ENCODE measurements at places on chromosomes 6 and 20.

GRCh38 chr6:126461045-126461444 lies 121.1 kb downstream of the CENPW start:
- no peak for DNase-seq

GRCh38 chr6:97969065-97969464 lies 686.0 kb upstream of the MMS22L start:
- no peak for DNase-seq

DNA sequence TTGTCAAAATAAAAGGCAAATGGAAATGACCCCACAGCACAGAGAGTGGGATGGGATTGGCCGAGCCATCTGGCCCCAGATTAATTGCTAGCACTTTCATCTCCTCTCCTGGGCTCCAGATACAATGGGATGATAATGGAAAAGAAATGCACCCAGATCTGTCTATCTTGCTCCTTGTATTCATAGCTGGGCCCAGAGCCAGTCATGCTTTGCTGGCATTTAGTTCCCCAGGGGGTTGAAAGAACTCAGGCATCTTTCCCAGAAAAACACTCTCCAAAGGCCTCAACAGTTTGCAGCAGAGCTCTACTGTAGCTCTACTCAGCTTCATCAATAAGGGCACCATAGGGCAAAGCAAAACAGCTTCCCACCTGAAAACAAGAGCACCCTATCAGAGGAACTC lies 116.0 kb upstream of the FOXA2 start:
- no peak for DNase-seq

GRCh38 chr6:99346595-99346994 lies 2.9 kb downstream of the FAXC start:
- no peak for DNase-seq

DNA sequence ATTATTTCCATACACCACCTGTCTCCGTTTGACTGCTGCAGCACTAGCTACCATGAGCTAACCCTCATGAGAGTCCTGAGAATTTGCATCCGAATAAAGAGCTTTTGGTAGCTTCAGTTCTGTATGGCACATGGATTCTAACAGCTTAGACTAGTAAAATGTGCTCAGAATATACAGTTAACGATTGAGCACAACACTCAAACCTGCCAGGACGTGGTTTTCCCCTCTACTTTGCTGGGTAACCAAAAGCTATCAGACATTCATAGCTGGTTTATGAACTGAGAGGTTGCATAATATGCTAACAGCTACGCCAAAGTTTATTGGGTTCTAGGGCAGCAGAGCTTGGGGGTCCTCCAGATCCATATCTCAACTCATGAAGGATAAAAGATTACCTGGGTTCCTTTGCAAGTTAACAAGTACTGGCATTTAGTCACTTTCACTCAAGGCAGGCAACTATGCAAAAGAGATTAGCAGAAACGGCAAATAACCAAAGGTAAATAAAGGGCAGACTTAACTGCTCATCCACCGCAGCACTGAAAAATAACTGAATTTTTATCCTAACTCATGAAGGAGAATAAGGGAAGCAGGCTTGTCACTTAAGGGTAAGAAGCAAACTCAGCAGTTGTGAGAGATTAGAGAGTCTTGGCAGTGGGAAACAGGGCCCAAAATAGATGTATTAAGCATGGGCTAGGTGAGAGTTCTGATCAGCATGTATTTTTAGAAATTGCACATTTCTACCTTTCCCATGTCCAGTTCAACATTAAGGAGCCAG lies 29.4 kb downstream of the NUDT3 start:
- DNase-seq, result no peak

DNA sequence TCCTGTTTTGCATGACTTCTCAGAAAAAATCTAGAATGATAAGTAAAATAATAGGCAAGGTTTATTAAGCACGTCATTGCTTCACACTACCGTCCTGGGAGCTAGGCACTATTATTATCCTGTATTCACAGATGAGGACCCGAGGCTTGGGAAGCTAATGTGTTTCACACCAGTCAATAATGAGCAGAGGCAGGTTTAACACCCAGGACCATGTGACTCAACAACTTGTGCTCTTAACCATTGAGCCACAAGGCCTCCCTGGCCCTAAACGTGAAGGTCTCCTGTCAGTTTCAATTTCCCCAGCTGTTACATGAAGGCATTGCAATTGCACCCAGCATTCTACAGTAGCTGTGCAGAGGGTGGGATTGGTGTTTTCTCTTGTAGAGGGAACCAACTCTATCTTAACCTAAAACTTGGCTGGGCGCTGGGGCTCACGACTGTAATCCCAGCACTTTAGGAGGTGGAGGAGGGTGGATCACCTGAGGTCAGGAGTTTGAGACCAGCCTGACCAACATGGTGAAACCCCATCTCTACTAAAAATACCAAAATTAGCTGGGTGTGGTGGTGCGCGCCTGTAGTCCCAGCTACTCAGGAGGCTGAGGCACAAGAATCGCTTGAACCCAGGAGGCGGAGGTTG lies 191.2 kb downstream of the BCAS1 start:
- no peak for DNase-seq

DNA sequence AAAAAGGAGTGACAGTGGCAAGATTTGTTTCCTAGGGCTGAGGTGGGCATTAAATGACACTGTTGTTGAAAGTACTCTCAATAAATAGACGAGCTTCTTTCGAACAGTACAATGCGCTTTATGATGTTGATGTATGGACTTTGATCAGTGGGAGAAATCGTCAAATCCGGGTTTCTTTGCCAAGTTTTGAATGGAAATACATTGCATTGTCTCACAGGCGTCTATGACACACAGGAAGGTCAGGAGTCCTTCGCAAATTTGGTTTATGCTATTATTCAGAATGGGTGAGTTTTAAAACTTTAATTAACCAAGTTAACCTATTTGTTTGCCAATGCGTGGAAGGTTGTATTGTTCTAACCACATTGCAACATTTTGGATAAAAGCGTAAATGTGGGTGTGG lies 547.3 kb upstream of the SLC35B3 start:
- no peak for DNase-seq

DNA sequence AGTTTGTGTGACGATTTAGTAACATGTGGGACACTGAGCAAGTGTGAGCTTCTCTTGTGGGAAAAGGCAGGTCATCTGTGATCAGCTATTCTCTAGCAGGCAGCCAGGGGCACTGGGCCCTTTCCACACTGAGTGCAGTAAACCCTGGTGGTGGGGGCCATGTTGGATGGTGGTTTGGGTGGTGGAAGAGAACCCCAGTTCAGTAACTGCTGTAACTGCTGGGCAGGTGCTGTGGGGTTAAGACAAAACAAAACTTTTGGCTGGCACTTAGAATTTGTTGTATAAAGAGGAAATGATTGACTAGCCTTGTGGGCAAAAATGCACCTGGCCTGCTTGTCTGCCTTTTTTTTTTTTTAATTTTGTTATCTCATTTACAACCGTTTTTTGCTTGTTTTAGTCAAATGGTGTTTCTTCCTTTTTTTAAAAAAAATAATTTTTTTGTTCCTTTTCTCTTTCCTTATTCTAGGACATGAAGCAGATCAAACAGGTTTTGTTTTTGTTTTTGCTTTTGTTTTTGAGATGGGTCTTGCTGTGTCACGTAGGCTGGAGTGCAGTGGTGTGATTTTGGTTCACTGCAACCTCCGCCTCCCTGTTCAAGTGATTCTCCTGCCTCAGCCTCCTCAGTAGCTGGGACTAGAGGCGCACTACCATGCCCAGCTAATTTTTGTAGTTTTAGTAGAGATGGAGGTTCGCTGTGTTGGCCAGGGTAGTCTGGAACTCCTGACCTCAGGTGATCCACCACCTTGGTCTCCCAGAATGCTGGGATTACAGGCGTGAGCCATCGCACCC lies 59.8 kb downstream of the IGF2R start:
- no peak for DNase-seq

GRCh38 chr6:107658920-107659865 lies 164.9 kb downstream of the SCML4 start:
- DNase-seq, result no peak

GRCh38 chr6:39197521-39197920 lies 31.8 kb downstream of the KCNK5 start:
- DNase-seq, result no peak

DNA sequence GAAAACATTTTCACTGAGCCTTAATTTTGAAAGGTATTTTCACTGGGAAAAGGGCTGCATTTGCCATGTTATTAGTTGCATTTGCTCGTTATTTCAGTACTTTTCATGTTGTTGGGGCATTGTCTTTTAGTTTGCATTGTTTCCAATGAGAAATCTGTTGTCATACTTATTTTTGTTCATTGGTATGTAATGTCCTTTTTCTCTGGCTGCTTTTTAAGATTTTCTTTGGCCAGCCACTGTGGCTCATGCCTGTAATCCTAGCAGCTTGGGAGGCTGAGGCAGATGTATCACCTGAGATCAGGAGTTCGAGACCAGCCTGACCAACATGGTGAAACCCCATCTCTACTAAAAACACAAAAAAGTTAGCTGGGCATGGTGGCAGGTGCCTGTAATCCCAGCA lies 379.9 kb downstream of the SAMD5 start:
- DNase-seq, result no peak

- no peak for DNase-seq
These were observed 52.0 kb downstream of the ADGRF1 start for GRCh38 chr6:46990031-46990644.

GRCh38 chr6:16396497-16397319 lies 158.3 kb downstream of the GMPR start:
- DNase-seq, result no peak

DNA sequence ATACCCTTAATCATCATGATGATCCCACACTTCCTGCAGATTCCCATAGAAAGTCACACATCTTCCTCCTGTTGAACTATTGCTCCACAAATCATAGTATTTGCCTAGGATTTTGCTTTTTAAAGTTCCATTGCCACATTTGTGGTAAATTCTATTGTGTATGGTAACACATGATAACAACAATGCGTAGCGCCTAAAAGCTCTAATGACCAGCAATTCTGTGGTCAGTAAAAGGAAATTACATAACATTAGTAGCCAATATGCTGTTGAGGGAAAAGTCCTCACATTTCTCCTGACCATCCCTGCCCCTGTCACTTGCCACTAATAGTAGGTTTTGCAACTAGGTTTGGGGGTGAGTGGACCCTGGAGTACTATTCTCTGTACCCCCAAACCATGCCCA lies 31.8 kb upstream of the PDE7B start:
- no peak for DNase-seq

DNA sequence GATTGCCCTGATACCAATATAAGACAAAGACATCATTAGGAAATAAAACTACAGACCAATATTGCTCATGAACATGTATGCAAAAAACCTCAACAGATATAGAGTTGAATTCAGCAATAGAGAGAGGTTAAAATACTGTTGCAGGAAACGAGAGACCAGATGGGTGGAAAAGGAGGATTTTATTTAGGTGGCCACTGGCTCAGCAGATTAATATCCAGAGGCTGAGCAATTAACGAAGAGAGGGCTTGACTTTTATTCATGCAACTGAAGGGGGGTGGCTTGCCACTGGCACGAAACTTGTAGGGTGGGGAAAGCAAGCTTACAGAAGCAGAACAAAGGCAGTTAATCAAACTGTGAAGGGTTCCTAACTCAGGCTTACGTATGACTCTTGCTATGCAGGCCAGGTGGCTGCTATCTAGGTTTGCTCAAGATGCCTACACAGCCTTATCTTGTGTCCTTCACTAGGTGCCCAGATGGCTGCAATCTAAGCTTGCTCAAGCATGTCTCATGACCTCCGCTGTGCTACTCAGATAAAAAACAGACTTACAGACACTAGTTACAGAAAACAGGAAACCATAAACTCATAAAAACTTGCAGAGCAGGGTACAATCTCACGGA lies 126.4 kb downstream of the MMUT start:
- DNase-seq, result no peak

- no peak for DNase-seq
These were observed 101.5 kb downstream of the KHDC1L start for GRCh38 chr6:73123632-73124329.

GRCh38 chr6:130834482-130835251 lies 7.5 kb downstream of the SMLR1 start:
- no peak for DNase-seq

Data from DMS79 (cell line).